ENCODE measurements at places on chromosomes 1 and 21.

DNA sequence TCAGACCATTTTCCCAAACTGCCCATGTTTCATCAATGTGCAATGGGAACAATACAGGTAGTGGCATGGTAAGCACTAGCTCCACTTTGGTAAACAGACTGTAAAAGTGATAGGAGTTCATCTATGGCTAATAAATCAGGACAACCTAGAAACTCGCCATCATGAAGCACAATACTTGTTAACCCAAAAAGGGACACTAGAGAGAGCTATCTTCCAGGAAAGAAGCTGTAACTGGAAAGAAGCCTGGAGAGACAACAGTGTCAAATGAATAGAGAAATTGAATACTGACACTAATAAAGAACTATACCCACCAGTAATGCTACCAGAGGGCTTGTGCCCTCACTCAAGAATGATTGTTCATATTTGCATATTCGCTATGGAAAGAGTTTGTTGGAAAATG lies 164.7 kb upstream of the RGS18 start:
- DNase-seq = no peak

GRCh38 chr1:74674278-74675048 lies 871 bp upstream of the ERICH3 start:
- DNase-seq = no peak

DNA sequence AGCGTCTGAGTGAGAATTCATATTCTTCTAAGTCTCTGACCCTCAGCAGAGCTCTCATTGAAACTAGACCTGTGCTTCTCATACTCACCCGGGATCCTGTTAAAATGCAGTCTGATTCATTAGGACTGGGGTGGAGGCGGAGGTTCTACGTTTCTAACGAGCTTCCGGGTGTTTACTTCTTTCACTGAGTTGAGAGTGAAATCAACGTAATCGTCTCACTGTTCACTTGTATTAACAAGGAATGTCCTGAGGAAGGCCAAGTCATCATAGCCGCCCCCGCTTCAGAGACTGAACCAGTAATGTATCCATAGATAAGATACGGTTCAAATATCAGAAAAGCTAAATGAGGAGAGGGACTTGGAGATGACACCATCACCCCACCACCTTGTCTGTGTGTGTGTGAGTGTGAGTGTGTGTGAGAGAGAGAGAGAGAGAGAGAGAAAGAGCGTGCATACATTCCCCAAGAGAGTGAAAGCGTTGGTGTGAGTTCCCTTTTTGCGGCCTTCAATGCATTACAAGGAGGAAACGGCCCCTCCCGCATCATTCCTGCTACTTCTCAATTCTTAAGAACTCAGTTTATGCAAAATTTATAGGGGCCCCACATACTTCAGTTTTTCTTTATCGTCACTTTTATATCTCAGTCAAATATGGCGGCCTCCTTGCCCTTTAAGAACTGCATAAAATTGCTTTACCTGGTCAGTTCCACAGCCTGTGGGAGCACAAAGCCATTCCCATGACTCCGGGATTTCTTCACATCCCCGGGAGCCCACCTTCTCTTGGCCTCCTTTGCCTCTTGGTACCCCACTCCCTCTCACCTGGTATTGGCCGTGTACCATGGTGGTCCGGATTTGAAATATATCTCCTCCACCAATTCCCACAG lies 19.8 kb downstream of the KMO start:
- DNase-seq = peak; percentile 9

- DNase-seq = no peak
These were observed 619 bp upstream of the IGFN1 start for GRCh38 chr1:201190005-201190404.
